ENCODE measurements at places on chromosomes 3 and 15. TPM values are rescaled to one million over a fixed set of nuclear protein-coding genes. Genes with fewer than 3 reads are reported as not detected.

DNA sequence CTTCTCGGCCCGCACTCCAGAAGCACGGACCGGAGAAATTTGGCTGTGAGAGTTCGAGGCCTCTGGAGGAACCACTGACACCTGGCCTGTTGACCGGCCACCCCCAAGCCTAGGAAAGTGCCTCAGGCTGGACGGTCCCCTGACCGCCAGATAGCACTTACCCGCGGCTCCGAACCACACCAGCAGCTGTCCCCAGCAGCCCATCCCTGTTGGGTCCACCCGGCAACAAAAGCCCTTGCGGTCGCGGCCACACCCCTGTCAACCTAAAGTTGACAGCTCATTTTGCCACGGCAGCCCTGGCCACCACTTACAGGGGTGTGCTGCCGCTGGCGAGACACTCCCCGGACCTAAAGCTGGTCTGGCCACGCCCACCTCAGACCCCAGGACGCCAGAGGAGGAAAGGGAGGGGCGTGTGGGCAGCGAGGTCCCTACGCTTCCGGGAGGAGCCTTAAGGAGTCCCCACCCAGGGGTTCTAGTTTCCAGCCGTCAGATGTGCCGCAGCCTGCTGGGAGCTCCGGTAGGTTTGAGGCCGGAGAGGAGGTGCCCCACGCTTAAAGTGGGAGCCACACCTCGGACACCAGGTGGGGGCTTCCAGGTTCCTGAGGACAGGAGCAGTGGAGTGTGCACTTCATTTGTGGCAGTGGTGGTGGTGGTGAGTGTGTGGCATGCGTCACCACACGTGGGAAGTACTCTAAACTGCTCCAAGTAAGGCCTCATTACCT, at the start of gene LTK:
LTK (minus strand) TSS at position 322 of the 722 bp plus-strand sequence; CDS start at position 204, 118 bp downstream.
- DNase-seq: peak; percentile 33
- H3K36me3 ChIP-seq: peaks cover 2% of the 10 kb centered on the region
- H3K27ac ChIP-seq: no peak within 1 kb of the TSS
- H3K4me3 ChIP-seq: peak within 1 kb of the TSS; percentile 63

- H3K36me3 ChIP-seq: peaks cover 81% of the 10 kb centered on the region
- DNase-seq: peak; percentile 82
- no peaks in the 10 kb centered on the region for H3K27me3 ChIP-seq
- peaks cover 91% of the 10 kb centered on the region for H3K4me1 ChIP-seq
- H3K4me3 ChIP-seq: peak overlapping the region; percentile 63
Observed at GRCh38 chr15:77021803-77022381, 27.0 kb downstream of the PSTPIP1 start.

DNA sequence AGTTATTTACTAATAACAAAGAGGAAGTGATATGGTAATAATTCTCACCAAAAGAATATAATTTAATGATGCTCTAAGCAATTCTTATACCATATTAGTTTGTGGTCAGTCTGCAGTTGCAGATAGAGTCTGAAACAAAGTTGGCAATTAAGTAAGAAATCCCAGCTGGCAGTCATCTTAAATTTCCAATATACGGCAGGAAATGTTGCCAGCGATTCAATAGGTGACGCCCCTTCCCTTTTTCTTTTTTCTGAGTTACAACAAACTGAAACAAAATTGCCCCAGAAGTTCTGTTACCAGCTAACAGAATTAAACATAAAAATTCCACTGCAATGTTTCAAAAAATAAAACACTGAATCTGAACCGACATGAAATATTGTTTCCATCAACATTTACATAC, 26.7 kb downstream of the LRRFIP2 start:
- H3K36me3 ChIP-seq: peaks cover 39% of the 10 kb centered on the region
- no peaks in the 10 kb centered on the region for H3K27me3 ChIP-seq
- H3K27ac ChIP-seq: no peak overlapping the region

- H3K4me3 ChIP-seq: no peak overlapping the region
- H3K27me3 ChIP-seq: no peaks in the 10 kb centered on the region
- no peak for DNase-seq
- H3K36me3 ChIP-seq: no peaks in the 10 kb centered on the region
- H3K4me1 ChIP-seq: no peaks in the 10 kb centered on the region
Observed at GRCh38 chr15:73784291-73784690, 31.1 kb upstream of the INSYN1 start.

- H3K27ac ChIP-seq: no peak overlapping the region
- H3K36me3 ChIP-seq: peaks cover 16% of the 10 kb centered on the region
- no peak for DNase-seq
- no peaks in the 10 kb centered on the region for H3K27me3 ChIP-seq
- no peaks in the 10 kb centered on the region for H3K4me1 ChIP-seq
- H3K4me3 ChIP-seq: no peak overlapping the region
Observed at GRCh38 chr3:160355826-160356225, 43.2 kb downstream of the IFT80 start.

DNA sequence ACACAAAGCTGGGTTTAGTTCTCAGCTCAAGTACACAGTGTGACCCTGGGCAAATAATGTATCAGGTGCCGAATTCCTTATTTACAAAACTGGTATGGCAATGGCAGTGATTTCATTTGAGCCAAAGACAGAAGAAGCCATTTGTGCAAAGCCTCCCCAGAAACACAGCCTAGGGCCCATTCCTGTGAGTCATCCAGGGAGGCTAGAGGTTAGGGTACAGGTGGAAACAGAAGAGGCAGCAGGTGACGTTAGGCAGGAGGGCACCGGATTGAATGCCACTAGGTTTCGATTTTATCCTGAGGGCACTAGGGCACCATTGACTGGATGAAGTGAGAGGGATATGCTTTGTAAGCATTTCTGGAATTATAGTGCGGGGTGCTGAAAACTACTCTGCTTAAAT, 766.9 kb upstream of the NR2F2 start:
- no peaks in the 10 kb centered on the region for H3K4me1 ChIP-seq
- DNase-seq: no peak
- no peak overlapping the region for H3K4me3 ChIP-seq
- no peaks in the 10 kb centered on the region for H3K36me3 ChIP-seq

GRCh38 chr3:154904328-154904727, 175.8 kb upstream of the MME start:
- H3K4me3 ChIP-seq: no peak overlapping the region
- no peaks in the 10 kb centered on the region for H3K36me3 ChIP-seq
- no peak overlapping the region for H3K27ac ChIP-seq

- peaks cover 56% of the 10 kb centered on the region for H3K27me3 ChIP-seq
- peaks cover 26% of the 10 kb centered on the region for H3K4me1 ChIP-seq
- DNase-seq: peak; percentile 90
- no peak overlapping the region for H3K27ac ChIP-seq
- no peak overlapping the region for H3K4me3 ChIP-seq
- no peaks in the 10 kb centered on the region for H3K36me3 ChIP-seq
Observed at GRCh38 chr15:74127255-74127953, 3.0 kb upstream of the ISLR2 start.

- H3K36me3 ChIP-seq: no peaks in the 10 kb centered on the region
- no peak for DNase-seq
- H3K27ac ChIP-seq: no peak overlapping the region
- no peak overlapping the region for H3K4me3 ChIP-seq
Observed at GRCh38 chr3:80549173-80549572, 781.4 kb upstream of the ROBO1 start.

- H3K27me3 ChIP-seq: no peaks in the 10 kb centered on the region
- H3K27ac ChIP-seq: peak overlapping the region; percentile 92
- H3K36me3 ChIP-seq: peaks cover 6% of the 10 kb centered on the region
- peak; percentile 60 for DNase-seq
- H3K4me3 ChIP-seq: peak overlapping the region; percentile 89
- H3K4me1 ChIP-seq: peaks cover 80% of the 10 kb centered on the region
Observed at GRCh38 chr3:71304684-71305083, 278.8 kb downstream of the FOXP1 start.

GRCh38 chr3:184461219-184461618, 81.4 kb downstream of the CHRD start:
- H3K36me3 ChIP-seq: no peaks in the 10 kb centered on the region
- no peak overlapping the region for H3K4me3 ChIP-seq
- no peaks in the 10 kb centered on the region for H3K4me1 ChIP-seq
- no peak for DNase-seq

DNA sequence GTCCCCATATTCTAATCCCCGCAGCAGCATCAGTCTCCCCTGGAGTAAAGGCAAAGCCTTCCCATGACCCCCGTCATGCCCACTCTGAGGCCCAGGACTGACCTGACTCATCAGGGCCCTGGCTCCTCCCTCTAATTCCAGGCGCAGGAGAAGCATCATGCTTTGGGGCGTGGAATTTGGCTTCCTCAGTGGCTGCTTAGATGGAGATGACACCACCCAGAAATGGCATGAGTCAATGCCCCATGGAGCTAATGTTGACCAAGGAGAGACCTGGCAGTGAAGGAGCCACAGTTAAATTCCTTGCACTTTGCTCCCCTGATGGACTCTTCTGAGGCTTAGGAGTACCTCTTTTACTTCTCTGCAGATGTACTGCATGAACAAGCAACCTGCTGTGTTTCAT, 204.2 kb upstream of the PROK2 start:
- DNase-seq: no peak
- H3K4me3 ChIP-seq: no peak overlapping the region
- H3K27me3 ChIP-seq: no peaks in the 10 kb centered on the region
- peaks cover 19% of the 10 kb centered on the region for H3K4me1 ChIP-seq

DNA sequence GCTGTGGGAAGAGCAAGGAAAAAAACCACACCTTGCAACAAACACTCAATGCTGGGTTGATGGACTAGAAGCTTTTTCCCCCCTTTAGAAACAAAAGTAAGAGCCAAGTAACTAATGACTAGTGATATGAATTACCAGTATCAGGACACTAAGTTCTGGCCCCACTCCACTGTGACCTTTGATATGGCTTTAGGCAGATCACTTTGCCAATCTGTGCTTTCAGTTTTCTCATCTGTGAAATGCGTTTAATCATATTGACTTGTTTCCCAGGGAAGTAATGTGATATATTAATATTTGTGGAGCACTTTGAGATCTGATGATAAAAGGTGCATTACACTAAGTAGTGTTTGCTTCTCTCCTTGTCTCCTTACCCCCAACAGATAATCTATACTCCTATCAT, 319.3 kb upstream of the SATB1 start:
- H3K36me3 ChIP-seq: peaks cover 20% of the 10 kb centered on the region
- H3K27me3 ChIP-seq: no peaks in the 10 kb centered on the region
- H3K4me1 ChIP-seq: peaks cover 76% of the 10 kb centered on the region
- no peak for DNase-seq
- H3K27ac ChIP-seq: peak overlapping the region; percentile 90

GRCh38 chr3:41000471-41000870, 198.8 kb upstream of the CTNNB1 start:
- no peaks in the 10 kb centered on the region for H3K4me1 ChIP-seq
- H3K27me3 ChIP-seq: peaks cover 15% of the 10 kb centered on the region
- H3K4me3 ChIP-seq: no peak overlapping the region
- no peak overlapping the region for H3K27ac ChIP-seq
- H3K36me3 ChIP-seq: no peaks in the 10 kb centered on the region

- no peaks in the 10 kb centered on the region for H3K27me3 ChIP-seq
- H3K36me3 ChIP-seq: peaks cover 59% of the 10 kb centered on the region
- no peak overlapping the region for H3K4me3 ChIP-seq
- DNase-seq: no peak
- H3K4me1 ChIP-seq: no peaks in the 10 kb centered on the region
Observed at GRCh38 chr3:100157685-100158084, 43.4 kb upstream of the FILIP1L start.

Gene DAPK2
- 1.5 TPM for total RNA-seq

Gene WWTR1
- total RNA-seq: 0.53 TPM

Gene ACP3
- not detected for total RNA-seq

Gene IQCF5
- not detected for total RNA-seq
